ENCODE measurements at places on chromosomes 5 and 9. TPM values are rescaled to one million over a fixed set of nuclear protein-coding genes. Genes with fewer than 3 reads are reported as not detected.

The RAI14 gene
- total RNA-seq = 322 TPM

The PCDHA7 gene
- total RNA-seq = 0.07 TPM

The ARSI gene
- not detected for total RNA-seq

The TIMD4 gene
- total RNA-seq = not detected

The NPR2 gene
- total RNA-seq = 17.1 TPM

The RFX3 gene
- total RNA-seq = 7.2 TPM
